Keratinocyte (primary cell): ENCODE measurements at places on chromosomes 12 and 14. TPM values are rescaled to one million over a fixed set of nuclear protein-coding genes. Genes with fewer than 3 reads are reported as not detected.
A peak's percentile ranks its signal among the peaks of the same experiment; 100 is the strongest.

GRCh38 chr14:64792231-64792630, 87.5 kb downstream of the SPTB start:
- peaks cover 16% of the 10 kb centered on the region for H3K4me1 ChIP-seq
- peaks cover 3% of the 10 kb centered on the region for H3K27me3 ChIP-seq
- no peak for DNase-seq
- H3K27ac ChIP-seq = no peak overlapping the region
- H3K4me3 ChIP-seq = no peak overlapping the region
- H3K36me3 ChIP-seq = no peaks in the 10 kb centered on the region

DNA sequence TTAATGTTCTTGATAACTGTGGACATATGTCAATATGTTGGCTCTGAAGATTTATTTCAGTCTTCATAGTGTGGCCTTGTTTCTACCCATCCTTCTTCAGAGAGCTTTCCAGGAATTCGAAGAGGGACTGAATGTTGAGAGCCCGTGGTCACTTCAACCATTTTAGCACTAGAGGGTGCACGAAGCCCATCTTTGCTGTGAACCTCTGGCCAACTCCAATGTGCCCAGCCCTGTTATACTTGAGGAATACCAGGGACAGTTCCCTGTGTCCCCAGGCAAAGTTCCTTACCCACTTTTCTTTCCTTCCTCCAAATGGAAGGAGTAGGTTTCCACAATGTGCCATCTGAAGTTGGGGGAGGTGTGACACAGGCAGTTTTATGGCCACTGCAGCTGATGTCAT, 603.5 kb downstream of the RPL10L start:
- no peaks in the 10 kb centered on the region for H3K36me3 ChIP-seq
- no peak overlapping the region for H3K27ac ChIP-seq
- no peak overlapping the region for H3K4me3 ChIP-seq

GRCh38 chr14:104794631-104794992, 936 bp downstream of the AKT1 start:
- H3K27ac ChIP-seq = peak overlapping the region; percentile 58
- DNase-seq = no peak
- peaks cover 20% of the 10 kb centered on the region for H3K4me1 ChIP-seq
- H3K36me3 ChIP-seq = peaks cover 12% of the 10 kb centered on the region
- peaks cover 13% of the 10 kb centered on the region for H3K27me3 ChIP-seq

DNA sequence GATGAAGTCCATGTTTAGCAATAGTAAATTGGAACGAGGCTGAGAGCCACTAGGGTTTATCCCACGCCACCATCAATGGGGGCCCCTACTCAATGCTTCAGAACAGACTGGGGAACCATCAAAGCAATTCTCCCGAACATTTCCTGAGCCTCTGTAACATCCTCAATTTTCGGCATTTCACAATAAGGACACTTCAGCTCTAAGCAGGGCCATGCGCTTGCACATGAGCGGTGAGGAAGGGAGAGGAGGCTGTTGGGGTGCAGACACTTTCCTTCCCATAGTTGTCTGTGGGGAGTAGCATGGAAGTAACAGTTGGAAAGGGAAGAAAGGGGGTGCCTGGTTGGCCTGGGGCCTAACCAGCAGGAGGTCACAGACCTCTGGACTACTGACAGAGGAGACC, 129.9 kb upstream of the PRMT8 start:
- H3K4me3 ChIP-seq = no peak overlapping the region
- no peak overlapping the region for H3K27ac ChIP-seq
- peaks cover 7% of the 10 kb centered on the region for H3K27me3 ChIP-seq
- no peaks in the 10 kb centered on the region for H3K36me3 ChIP-seq
- DNase-seq = no peak
- H3K4me1 ChIP-seq = no peaks in the 10 kb centered on the region

- H3K4me1 ChIP-seq = no peaks in the 10 kb centered on the region
- no peaks in the 10 kb centered on the region for H3K36me3 ChIP-seq
- H3K27me3 ChIP-seq = no peaks in the 10 kb centered on the region
- no peak for DNase-seq
Measured at GRCh38 chr12:39763890-39764169, 144.2 kb upstream of the ABCD2 start.

GRCh38 chr12:5973461-5974115, 28.5 kb upstream of the ANO2 start:
- no peaks in the 10 kb centered on the region for H3K4me1 ChIP-seq
- H3K4me3 ChIP-seq = no peak overlapping the region
- no peak for DNase-seq
- peaks cover 5% of the 10 kb centered on the region for H3K27me3 ChIP-seq
- no peaks in the 10 kb centered on the region for H3K36me3 ChIP-seq

DNA sequence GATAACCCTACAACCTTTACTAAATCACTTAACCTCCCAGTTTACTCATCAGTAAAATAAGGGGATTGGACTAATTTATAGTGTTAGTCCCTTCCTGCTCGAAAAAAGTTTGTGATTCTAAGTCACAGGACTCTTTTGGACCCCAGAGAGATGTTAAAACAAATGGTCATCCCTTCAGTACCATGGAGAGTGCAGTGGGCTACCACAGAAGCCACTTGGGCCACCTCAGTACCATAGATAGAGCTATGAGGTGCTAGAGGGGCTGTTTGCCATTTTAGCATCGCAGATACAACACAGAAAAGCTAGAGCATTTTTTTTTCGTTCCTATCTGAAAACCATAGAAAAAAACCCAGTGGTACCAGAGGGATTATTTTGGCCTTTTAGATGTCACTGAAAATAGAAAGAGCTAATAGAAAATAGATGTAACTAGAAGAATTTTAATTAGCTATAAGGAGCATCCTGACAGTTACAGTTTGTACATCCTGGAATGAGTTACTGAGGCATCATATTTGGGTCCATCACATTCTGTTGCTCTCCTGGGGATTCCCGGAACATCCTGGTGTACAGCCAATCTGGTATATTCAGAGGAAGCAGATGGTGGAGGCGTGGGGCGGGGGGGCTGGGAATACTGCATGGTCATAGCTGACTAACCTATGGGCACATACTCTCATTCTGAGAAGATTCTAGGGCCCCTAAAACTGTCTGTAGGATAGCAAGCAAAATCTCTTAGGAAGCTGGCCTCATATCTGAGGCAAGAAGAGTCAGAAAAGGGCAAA, 2.8 kb downstream of the ZNF219 start:
- H3K27me3 ChIP-seq = no peaks in the 10 kb centered on the region
- peaks cover 9% of the 10 kb centered on the region for H3K36me3 ChIP-seq
- no peak overlapping the region for H3K27ac ChIP-seq
- no peak overlapping the region for H3K4me3 ChIP-seq

DNA sequence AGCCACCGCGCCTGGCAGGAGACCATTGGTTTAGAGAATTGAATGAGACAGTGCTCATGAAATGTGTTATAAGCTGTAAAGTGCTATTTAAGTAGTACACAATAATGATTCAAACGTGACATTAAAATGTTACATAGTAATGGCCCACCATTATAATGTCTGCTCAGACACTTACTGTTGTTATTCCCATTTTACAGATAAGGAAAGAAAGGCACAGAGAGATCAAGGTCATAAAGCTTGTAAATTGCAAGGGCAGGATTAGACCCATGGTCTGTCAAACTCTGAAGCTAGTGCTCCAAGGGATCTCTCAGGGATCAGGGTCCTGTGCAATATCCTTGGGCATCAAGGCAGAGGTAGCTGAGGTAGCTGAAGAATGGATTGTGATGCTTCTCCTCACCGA, 6.2 kb downstream of the ACSM4 start:
- H3K27me3 ChIP-seq = no peaks in the 10 kb centered on the region
- no peak overlapping the region for H3K4me3 ChIP-seq
- no peaks in the 10 kb centered on the region for H3K36me3 ChIP-seq
- no peak overlapping the region for H3K27ac ChIP-seq
- H3K4me1 ChIP-seq = no peaks in the 10 kb centered on the region

- no peaks in the 10 kb centered on the region for H3K4me1 ChIP-seq
- no peak overlapping the region for H3K27ac ChIP-seq
- H3K36me3 ChIP-seq = no peaks in the 10 kb centered on the region
- no peak for DNase-seq
- no peak overlapping the region for H3K4me3 ChIP-seq
Measured at GRCh38 chr14:79318371-79318770, 892.9 kb downstream of the DIO2 start.

- no peak for DNase-seq
- H3K27ac ChIP-seq = no peak overlapping the region
- no peaks in the 10 kb centered on the region for H3K36me3 ChIP-seq
- peaks cover 9% of the 10 kb centered on the region for H3K4me1 ChIP-seq
Measured at GRCh38 chr12:43293396-43293795, 258.6 kb downstream of the ADAMTS20 start.

- no peak for DNase-seq
- no peak overlapping the region for H3K4me3 ChIP-seq
- no peak overlapping the region for H3K27ac ChIP-seq
- H3K36me3 ChIP-seq = no peaks in the 10 kb centered on the region
Measured at GRCh38 chr12:16168078-16168477, 109.4 kb downstream of the SLC15A5 start.

- H3K27ac ChIP-seq = no peak overlapping the region
- no peak overlapping the region for H3K4me3 ChIP-seq
- H3K36me3 ChIP-seq = peaks cover 24% of the 10 kb centered on the region
- no peak for DNase-seq
- H3K27me3 ChIP-seq = no peaks in the 10 kb centered on the region
Measured at GRCh38 chr12:55724226-55724939, 4.2 kb downstream of the RDH5 start.

DNA sequence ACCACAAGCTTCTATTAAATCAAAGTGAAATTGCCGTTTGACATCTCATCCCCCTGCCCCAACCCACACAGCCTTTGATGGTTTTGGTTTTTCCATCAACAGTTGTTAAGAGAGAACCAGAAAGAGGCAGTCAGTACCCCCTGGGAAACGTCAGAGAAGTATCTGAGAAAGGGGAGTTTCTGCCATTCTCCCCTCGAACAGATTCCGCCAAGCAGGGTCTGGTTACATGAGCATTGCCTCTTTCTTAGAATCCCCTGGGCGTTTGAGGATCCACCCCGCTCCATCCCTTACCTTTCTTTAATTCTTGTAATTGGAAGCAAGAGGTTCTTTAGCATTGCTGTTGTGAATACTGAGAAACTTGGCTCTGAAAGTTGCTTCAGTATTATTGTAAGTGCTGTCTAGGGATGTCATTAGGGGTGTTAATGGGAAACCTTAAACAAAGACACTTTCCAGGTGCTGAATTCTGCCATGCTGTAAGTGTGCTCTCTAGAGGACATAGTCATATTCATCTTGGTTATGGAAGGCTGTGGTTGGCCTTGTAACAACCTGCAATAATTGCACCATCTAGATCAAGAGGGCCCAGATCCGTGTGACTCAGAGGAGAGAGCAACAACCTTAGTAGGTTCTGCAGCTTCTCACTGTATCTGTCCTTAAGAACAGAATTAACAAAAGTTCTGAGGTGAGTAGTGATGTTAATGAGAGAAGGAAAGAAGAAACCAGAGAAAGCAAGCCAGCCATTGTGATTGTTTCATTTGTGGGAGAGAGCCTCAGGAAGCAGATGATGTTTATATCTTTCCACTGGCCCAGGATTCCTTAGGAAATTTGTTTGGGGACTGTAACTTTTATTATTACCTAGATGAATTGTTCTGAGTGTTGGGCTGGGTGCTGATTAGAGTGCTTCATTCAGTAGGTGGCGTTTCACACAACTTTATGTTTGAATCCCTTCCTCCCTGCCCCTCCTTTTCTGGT, 9.0 kb downstream of the TMBIM6 start:
- no peak overlapping the region for H3K4me3 ChIP-seq
- H3K27me3 ChIP-seq = no peaks in the 10 kb centered on the region
- no peak for DNase-seq

DNA sequence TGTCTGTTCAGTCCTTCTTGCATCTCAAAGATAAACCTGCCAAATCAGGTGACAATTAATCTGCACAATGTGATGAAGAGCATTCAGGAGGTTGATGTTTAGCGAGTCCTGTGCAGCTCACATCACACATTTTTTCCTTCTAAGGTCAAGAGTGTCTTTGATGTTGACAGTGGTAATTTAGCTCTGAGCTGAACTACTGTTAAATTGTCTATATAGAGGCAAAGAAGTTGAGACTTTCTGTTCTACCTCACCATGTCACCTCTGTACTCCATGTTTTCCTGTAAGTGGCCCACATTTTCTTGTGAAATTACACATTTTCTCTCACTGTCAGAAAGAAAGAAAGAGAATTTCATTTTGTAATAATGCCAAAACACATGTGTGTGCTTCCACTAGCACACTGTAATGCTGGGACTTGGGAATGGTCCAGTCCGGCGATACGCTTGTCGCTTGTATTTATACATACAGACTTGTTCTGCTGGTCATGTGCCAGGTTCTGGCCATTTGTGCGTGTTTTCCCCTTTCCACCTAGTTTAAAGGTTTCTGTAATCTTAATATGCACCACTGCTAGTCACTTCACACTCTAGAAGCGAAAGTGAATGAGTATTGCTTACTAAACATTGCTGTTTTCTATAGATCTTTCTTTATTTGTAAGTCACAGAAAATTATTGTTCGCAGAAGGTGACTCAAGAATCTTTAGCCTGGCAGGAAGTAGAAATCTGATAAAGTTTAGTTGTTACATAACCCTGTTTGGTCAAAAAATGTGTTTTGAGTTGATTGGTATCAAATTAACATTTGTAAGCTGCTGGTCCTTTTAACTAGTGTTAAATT, 328.9 kb downstream of the TMTC2 start:
- peaks cover 3% of the 10 kb centered on the region for H3K4me1 ChIP-seq
- no peaks in the 10 kb centered on the region for H3K27me3 ChIP-seq
- H3K27ac ChIP-seq = no peak overlapping the region
- H3K4me3 ChIP-seq = no peak overlapping the region

- no peaks in the 10 kb centered on the region for H3K4me1 ChIP-seq
- DNase-seq = no peak
- no peak overlapping the region for H3K4me3 ChIP-seq
- no peaks in the 10 kb centered on the region for H3K27me3 ChIP-seq
- no peak overlapping the region for H3K27ac ChIP-seq
- H3K36me3 ChIP-seq = peaks cover 69% of the 10 kb centered on the region
Measured at GRCh38 chr12:49037947-49038237, 19.3 kb upstream of the PRKAG1 start.

DNA sequence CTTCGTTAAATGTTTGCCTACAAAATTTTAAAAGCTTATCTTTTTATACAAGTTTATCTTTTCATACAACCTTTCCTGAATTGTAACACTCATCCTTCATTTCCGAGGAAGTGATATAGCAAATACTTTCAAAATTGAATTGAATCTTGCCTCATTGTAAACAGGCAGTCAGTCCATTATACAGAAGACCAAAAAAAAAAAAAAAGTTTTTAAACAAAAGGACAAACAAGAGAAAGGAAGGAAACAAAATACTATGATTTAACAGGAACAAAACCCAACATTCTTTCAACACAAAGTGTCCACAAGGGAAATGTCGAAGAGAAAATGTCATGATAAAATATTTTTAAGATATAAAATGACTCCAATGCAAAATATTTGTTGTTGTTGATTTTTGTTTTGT, 8.5 kb downstream of the ATF7 start:
- H3K36me3 ChIP-seq = no peaks in the 10 kb centered on the region
- H3K27ac ChIP-seq = no peak overlapping the region
- H3K4me3 ChIP-seq = no peak overlapping the region
- H3K27me3 ChIP-seq = no peaks in the 10 kb centered on the region
- H3K4me1 ChIP-seq = peaks cover 12% of the 10 kb centered on the region

GRCh38 chr12:107109726-107110719, 16.7 kb upstream of the CRY1 start:
- no peak overlapping the region for H3K4me3 ChIP-seq
- H3K4me1 ChIP-seq = peaks cover 2% of the 10 kb centered on the region
- peaks cover 3% of the 10 kb centered on the region for H3K27me3 ChIP-seq
- no peaks in the 10 kb centered on the region for H3K36me3 ChIP-seq
- DNase-seq = no peak

Gene ERP27
- polyA plus RNA-seq = 0.06 to 0.18 TPM (median 0.17 TPM) in 3 replicates

Gene TMEM233
- polyA plus RNA-seq = 0.01 TPM in 1 of 3 replicates, not detected in the others

Gene OR6C3
- not detected in 3 replicates for polyA plus RNA-seq

Gene CFAP54
- 0.46 to 1.2 TPM (median 0.77 TPM) in 3 replicates for polyA plus RNA-seq

Gene SOS2
- 8.2 to 13.0 TPM (median 9.7 TPM) in 3 replicates for polyA plus RNA-seq

Gene KRT6C
- 203 to 1,358 TPM (median 357 TPM) in 3 replicates for polyA plus RNA-seq
